ENCODE measurements at places on chromosomes 16 and 17.

DNA sequence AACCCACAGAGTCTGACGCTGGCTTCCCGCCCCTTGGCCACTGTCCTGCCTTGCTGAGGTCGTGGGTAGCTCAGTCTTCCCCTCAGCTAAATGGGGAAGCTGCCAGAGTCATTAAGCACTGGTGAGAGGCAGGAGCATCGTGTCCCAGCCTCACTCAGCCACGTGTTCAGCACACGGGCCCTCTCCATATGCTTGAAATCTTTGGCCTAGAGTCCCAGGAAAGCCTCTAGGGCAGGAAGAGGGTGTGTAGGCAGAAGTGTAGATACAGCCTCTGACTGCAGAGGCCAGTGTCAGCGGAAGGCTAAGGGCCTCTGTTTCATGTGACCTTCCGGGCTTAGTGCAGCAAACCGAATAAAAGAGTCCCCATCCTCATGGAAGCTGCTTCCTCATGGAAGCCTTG, 4.1 kb downstream of the DHODH start:
- DNase-seq: no peak

- DNase-seq: no peak
Observed at GRCh38 chr17:17168401-17168800, 37.7 kb downstream of the PLD6 start.

DNA sequence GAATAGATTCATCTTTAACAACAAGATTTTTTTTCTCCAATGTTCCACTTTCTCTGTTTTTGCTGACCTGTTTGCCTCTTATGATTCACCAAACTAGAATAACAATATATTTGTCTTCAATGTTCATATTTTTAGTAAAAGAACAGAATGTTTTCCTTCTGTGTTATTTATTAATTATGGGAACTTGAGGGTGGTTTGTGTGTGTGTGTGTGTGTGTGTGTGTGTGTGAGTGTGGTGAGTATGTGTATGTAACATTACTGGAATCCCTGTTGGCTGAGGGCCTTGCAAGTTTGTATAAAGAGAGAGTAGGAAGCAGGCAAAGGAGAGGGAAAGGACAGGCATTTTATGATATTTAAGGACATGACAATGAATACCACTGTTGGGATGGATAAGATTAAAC, 13.8 kb downstream of the STXBP4 start:
- no peak for DNase-seq

DNA sequence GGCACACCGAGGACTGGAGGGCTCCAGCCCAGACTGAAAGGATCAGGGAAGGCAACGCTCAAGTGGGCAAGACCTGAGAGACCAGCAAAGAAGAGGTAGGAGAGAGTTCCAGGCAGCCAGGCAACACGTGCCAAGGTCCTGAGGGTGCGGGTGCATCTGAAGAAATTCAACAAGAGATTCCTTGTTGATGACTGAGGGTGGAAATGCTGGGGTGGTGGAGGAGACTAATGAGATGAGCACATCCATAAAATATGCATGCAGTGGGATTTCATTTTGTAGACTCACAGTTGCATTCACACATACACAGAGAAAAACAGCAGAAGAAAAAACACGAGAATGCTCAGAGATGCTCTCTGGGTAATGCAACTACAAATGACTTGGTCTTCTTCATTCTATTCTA, 154.8 kb upstream of the FOXF1 start:
- no peak for DNase-seq

DNA sequence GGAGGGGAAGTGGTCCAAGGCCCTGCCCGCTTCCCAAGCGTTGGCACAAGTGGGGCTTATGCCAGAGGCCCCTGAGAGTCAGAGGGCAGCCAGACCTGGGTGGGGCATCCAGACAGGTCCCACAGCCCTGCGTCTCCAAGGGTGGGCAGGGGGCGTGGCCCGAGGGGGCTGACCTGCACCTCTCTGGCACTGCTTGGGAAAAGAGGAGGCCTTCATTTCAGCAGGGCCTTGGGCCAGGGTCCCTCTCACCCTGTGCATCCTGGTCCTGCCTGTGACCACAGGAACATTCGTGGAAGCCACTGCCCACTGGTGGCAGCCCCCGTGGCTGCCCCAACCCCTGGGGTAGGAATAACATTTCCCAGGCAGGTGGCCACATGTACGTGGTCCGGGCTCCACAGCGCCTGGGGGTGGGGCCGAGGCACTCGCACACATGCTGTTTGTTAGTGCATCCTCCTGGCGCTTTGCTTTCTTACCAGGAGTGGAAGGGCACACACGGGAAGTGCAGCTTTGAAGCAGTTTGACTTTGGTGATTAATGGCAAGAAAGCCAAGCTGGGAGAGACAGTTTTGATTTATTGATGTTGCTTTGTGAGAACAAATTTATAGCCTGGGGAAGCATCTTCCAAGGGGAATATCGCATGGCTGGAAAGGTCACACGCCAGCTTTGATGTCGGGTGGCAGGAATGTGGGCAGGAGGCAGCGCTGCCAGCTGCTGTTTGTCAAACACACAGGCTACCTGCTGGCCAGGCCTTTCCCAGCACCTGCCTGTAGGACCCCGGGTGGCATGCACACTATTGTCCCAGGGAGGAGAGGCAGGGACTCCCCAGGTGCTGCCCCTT, 4.3 kb downstream of the CENPX start:
- DNase-seq: no peak

- peak; percentile 62 for DNase-seq
Observed at GRCh38 chr17:58060596-58061191, 22.5 kb upstream of the DYNLL2 start.

GRCh38 chr16:68324336-68324735, 13.5 kb downstream of the PRMT7 start:
- no peak for DNase-seq

GRCh38 chr16:4511441-4512082, 27.0 kb downstream of the CDIP1 start:
- DNase-seq: peak; percentile 74

GRCh38 chr17:73112246-73112645, 19.8 kb upstream of the SLC39A11 start:
- DNase-seq: no peak

DNA sequence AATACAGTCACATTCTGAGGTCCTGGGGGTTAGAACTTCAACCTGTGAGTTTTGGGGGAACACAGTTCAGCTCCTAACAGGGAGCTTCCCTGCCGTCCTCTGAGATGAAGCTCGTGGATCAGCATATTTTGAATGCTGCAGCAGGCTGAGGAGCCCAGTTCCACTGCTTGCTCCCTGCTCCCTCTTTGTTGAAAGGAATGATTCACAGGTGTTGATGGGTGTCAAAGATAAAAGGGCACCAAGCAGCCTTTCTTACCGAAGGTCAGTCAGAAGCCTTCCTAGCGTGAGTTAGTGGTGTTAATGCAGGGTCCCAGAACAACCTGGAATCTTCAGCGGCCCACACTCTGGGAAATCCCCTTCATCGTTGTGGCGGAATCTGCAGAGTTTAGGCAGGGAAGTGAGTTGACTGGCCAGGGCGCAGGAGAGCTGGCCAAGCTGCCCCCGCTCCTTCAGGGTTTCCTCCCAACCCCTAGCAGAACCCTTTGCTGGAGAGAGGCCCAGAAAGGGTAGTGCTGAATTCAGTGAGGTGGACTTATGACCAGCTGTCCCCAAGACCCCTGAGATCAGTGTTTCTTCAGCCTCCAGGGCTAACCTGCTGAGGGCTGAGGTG, 114.8 kb downstream of the GNAO1 start:
- DNase-seq: peak; percentile 41

DNA sequence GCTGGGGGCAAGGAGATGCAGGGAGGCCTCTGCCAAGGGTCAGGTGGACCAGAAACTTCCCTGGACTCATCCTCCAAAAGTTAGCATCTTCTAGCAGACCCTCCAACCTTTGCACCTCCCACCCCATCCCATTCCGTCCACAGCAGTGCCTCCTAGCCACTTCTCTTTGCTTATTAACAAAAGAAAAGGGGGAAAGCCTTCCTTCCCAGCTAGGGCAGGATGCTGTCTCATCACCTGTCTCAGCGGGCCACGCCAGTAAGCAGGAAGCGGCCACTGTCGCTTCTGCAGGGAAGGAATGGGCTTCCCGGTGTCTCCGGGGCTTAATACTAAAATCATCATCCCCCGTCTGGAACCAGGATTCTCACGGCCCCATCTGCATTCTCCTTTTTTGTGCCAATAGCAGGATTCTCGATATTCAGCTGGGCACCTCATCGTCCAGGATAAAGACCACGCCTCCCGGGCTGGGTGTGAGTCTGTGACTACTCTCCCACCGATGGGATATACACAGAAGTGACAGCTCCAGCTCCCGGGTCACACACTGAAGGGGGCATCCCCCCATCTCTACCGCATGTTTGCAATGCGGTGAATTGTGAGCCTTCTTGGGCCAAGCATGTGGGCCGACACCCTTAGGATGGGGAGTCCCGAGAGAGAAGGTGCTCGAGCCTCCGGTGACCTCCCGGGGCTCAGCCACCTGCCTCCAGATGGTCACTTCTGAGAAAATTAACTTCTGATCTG, 15.5 kb upstream of the RBFOX3 start:
- no peak for DNase-seq

GRCh38 chr16:78435260-78435659, 335.8 kb downstream of the WWOX start:
- DNase-seq: no peak

DNA sequence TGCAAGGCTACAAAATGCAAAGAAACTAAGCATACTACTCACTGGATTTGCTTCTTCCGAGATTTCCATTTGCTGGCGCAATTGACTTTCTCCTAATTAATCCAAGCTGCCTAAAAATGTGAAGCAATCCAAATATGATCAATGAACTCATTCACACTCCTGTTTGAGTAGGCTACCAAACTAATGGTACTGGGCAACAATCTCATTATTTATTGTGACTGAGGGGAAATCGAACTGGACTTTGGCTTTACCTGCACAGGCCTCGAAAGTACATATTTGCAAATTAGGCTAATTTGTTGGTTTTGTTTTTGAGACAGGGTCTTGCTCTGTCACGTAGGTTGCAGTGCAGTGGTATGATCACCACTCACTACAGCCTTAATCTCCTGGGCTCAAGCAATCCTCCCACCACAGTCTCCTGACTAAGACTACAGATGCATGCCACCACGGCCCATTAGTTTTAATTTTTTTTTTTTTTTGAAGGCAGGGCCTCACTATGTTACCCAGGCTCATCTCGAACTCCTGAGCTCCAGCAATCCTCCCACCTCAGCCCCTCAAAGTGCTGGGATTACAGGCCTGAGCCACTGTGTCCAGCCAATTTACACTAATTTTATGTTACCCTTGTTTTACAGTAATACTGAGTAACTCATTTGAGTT, 2.6 kb downstream of the ERI2 start:
- no peak for DNase-seq

- no peak for DNase-seq
Observed at GRCh38 chr17:42818379-42818778, 5.7 kb downstream of the BECN1 start.

- peak; percentile 96 for DNase-seq
Observed at GRCh38 chr16:18983565-18984434, at the start of gene TMC7. Gene TMC7 (plus strand): TSS chr16:18983934. CDS start chr16:18984064, 130 bp downstream.

GRCh38 chr17:7022781-7023571, at the start of gene BCL6B:
Gene BCL6B (plus strand): TSS chr17:7023050. CDS start chr17:7023672, 622 bp downstream.
- DNase-seq: peak; percentile 37

DNA sequence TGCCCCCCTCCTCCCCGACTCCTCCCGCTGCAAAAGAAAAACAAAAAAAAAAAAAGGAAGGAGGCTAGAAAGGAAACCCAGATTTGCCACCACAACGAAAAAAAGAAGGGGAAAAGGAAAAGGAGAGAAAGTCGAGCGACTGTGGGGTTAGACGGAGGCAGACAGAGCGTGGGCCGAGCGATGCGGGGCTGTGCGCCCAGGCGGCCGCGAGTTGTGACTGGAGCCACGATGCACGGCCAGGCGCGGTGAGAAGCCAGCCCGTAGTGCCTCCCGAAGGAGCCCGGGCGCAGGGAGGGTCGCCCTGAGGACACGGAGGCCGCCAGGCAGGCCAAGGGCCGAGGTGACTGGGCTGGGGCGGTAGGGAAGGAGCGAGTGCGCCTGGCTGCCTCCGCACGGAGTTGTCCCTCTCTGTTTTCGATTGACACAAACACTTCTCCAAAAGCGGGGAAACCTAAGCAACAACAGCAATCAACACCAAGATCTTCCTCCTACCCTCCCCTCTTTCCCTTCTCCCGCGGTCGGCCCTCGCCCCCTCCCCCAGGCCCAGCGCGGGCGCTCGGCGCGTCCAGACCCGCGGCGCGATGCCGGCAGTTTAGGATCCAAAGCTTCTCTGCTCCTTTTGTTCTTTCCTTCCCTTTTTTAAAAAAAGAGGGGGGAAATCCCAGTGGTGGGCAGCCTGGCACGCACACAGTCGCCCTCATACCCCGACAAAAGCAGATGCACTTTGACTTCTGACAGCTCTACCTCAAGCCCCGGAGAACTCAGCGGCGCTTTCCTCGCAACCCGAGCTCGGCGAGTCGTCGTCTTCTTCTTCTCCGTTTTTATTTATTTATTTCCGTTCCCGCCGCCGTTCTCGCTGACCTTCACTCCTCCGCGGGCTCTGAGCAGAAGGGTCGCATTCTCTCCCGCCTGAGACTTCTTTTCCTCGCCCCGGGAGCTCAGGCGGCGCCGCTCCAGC, at the start of gene LHX1:
Gene LHX1 (plus strand): TSS at position 475 of the 958 bp plus-strand sequence. CDS start 723 bp downstream, outside the sequence.
- DNase-seq: peak; percentile 72

- peak; percentile 73 for DNase-seq
Observed at GRCh38 chr16:27698266-27698665, 148.3 kb downstream of the KATNIP start.

Data from eye (tissue), 1 donor.